ENCODE measurements at places on chromosomes 16 and 17. TPM values are rescaled to one million over a fixed set of nuclear protein-coding genes. Genes with fewer than 3 reads are reported as not detected.

RPL27 gene
- total RNA-seq = 1,798 TPM

KRT36 gene
- total RNA-seq = not detected

TBC1D3G gene
- not detected for total RNA-seq

WFIKKN1 gene
- total RNA-seq = 0.10 TPM

CTRB1 gene
- not detected for total RNA-seq

- DNase-seq = no peak
Observed at GRCh38 chr17:75270966-75271232, at the start of gene MIF4GD. Gene MIF4GD, minus strand, starts transcription at chr17:75271231. Its CDS starts 1,036 bp downstream, at chr17:75270195.

DNA sequence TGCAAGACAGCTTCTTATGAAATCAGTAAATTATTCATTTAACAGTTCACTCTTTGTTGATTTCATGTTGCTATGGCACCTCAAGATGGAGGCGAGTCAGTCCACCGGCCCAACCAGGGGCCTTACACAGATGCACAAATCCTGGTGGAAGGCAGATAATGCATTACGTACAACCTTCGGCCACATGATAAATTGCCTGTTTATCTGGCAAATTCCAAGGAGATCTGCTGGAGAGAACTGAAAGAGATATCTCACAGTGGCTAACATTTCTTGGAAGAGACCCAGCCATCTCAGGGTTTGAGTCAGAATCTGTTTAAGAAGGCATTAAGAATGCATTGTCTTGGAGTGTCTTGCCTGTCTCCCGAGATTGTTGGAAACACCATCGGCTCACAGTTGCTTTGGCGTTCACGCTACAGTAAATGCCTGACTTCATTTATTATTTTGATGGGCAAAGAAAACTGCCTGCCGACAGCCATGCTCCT, 225.6 kb downstream of the MSI2 start:
- peak; percentile 94 for DNase-seq

DNA sequence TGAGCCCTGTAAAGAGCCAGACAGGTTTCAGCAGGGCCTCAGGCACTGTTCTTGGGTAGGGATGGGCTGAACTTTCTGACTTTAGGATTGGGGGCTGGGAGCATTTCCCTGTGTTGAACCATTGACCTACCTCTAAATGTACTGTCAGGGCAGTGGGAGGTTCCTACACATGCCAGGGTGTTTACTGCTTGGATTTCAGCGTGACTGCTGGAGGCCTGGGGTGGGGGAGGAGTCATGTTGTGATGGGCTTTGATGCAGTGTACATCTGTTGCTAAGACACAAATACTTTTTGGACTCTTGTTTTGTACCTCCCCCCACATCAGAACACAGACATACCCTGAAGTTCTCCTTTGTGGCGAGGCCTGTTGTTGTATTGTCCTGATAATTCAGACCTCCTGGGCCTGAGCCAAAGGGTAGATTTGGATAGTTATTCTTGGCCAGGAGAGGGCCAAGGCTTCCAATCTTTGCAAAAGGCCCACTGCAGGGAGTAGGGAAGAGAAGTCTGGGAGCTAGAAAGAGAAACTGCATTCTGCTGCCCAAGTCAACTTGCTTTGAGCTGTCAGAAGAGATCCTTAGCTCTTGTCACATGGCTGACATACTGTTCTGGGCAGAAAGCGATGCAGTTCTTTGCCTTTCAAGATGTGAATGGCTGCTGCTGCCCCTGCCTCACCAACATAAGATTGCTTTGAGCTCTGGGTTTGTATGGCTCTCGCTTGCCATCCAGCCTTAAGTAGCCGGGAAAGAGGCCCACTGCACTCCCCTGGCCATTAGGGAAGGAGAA, 3.7 kb downstream of the NFE2L1 start:
- DNase-seq = peak; percentile 75

DNA sequence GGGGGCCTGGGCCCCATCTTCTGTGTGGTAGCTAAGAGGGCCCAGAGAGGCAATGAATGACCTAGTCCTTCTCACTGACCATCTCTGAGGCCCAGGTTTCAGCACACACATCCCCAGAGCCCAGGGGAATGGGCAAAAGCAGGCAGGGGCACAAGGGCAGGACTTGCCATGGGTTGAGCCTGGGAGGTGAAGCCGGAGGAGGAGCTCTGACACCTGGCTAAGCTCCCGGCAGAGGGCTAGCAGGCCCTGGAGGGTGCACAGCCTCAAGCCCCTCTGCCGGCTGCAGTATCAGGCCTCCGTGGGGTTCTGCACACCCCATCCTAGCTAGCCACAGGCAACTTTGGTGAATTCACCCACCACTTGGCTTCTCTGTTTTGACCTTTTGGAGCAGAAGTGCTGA, 5.3 kb downstream of the SRCIN1 start:
- DNase-seq = no peak

DNA sequence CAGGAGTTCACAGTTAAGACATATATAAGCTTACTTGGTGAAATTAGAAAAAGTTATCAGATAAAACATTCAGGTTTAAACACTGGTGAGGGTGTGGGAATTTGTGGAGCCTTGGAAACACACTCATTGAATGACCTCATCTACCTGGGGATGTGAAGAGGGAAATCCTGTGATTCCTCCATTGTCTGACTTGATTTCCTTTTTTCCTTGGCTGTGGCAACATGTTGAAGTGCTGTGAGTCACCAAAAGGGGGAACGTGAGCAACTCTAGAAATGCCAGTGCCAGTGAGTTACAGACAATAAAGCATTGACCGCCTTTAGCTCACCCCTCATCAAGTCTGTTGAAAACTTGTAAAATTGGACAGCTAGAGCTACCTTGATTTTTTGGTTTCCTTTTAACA, 1.8 kb downstream of the HMOX2 start:
- peak; percentile 34 for DNase-seq

- no peak for DNase-seq
Observed at GRCh38 chr17:79742951-79743476, 12.3 kb downstream of the ENPP7 start.

GRCh38 chr16:10181196-10182162, 749 bp downstream of the GRIN2A start:
- peak; percentile 61 for DNase-seq

- peak; percentile 10 for DNase-seq
Observed at GRCh38 chr17:41868568-41868967, 3.3 kb upstream of the KLHL11 start.

DNA sequence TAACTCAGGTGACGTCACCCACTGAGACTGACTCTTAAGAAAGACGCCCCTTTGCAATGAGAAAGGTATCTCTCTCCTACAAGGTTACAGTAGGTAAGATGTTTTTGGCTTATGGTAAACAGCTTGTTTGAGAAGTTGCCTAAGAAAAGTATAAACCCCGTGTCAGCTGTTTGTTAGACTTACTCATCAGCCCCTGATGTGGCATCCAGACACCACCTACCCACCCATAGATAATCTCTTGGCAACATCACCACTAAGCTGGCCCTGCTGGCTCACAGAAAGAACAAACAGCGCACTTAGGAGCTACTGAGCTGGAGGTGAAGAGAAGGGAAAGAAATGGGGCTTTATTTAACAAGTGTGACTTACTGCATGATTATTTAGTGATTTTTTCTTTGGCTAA, 121.0 kb downstream of the PARN start:
- DNase-seq = peak; percentile 52

DNA sequence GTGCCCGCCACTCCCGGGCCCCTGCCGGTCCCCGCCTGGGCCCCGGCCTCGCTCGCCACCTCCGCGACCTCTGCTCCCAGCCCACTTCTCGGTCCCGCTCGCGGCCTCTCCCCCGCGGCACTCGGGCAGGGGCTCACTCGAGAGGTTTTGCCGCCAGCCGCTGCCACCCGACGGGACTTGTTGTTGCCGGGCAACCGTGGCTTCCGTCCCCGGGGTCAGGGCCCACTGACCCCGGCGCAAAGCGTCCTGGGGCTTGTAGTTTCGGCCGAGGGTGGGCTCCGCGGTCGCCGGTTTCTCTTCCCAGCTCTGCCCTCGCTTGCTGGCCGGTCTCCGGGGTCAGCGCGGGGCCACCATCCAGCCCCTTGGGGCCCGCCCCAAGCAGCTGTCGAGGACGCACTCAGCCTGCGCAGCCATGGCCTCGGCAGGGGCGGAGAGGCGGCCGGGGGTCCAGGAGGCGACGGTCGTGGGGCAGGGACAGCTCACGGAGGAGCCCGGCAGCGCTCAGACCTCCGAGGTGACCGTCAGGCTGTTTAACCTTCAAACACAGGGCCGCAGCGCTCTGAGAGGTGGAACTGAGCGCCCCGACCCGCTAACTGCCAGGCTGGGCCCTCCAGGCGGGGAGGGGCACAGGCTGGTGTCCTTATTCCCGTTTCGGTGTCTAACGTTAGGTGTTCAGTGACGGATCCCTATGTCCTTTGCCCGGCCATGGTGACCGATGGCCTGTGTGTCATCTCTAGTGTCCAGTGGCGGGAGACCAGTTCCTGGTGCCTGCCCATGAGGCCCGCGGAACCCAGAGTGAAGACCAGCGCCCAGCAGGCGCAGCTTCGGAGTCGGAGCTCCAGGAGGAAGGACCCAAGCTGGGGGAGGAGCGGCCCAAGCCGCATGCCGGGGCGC, at the start of the genes C16orf86 and ENKD1:
C16orf86 (plus strand) TSS at position 256 of the 894 bp plus-strand sequence; CDS start at position 413, 157 bp downstream.
ENKD1 (minus strand) TSS at position 192 of the 894 bp plus-strand sequence. CDS start 308 bp downstream, outside the sequence.
- peak; percentile 79 for DNase-seq

DNA sequence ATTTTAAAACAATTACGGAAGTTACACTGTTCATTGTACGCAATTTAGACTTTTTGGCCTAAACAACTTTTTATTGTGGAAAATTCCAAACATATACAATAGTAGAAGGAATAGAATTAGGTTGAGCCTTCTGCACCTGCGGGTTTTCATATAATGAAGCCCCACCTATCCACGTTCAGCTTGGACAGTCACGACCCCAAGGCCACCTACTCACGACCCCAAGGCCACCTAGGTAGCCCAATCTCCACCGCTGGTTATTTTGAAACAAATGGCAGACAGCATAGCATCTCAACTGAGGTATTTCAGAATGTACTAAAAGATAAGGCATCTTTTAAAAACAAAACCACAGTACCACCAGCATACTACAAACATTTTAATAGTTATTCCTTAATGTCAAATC, 631 bp downstream of the NLRC5 start:
- no peak for DNase-seq

- no peak for DNase-seq
Observed at GRCh38 chr16:88435437-88436355, 17.4 kb upstream of the ZFPM1 start.

GRCh38 chr16:89437991-89438390, 52.4 kb downstream of the ANKRD11 start:
- no peak for DNase-seq

- DNase-seq = no peak
Observed at GRCh38 chr16:7382521-7382920, 49.9 kb downstream of the RBFOX1 start.

- peak; percentile 66 for DNase-seq
Observed at GRCh38 chr17:65514541-65514940, 46.9 kb downstream of the AXIN2 start.

- DNase-seq = peak; percentile 79
Observed at GRCh38 chr16:9102379-9102778, 10.9 kb downstream of the HAPSTR1 start.

DNA sequence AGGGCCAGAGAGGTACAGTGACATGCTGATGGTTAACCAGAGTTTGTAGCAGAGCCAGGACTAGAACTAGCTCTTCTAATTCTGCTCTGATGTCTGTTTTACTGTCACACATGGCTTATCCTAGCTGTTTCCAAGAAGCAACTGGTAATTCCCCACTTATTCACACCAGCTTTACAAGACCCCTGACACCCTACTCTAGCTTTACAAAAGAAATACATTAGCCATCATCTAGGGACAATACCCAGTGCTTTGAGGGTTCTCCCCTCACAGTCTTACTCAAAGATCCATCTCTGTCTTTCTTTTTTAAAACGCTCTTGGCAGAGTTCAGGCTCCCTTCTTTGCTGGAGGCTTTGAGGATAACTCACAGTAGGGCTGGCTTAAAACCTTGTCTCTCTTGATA, 197.3 kb upstream of the PMFBP1 start:
- no peak for DNase-seq

DNA sequence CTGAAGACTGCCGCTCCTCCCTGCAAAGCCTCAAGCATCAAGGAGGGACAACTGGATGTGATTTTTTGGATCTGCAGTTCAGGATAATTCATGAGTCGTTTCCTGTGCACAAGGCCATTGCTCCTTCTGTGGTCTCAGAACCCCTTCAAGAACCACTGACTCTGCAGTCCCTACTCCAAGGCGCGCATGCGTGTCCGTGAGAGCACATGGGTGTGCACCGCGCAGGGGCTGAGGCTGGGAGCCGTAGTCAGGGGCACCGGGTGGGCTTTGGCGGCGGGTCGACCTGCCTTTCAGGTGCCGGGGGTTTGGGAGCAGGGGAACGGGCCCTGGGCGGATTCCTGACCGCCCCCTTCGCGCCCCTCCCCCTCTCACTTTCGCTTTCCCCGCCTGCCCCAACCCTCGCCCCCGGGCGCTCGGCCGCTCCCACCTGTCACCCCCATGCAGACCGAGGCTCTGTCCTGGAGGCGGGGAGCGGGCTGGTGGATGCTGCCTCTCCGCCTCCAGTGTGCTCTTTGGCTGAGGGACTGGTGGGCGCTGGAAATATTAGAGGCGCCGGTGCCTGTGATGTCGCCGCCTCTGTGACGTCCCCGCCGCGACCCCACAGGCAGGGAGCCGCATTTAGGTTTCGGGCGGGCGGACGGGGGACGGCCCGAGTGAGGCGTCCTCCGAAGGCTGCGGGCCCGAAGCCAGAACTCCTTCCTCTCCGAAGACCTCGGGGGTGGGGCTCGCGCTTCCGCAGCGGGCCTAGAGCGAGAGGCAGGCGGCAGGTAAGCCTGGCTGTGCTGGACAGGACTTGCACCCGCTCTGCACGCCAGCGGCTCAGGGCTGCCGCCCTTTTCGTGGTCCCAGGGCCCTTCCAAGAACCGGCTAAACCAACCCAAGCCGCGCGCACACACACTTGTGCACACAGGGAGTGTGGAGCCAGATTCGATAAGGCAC, at the start of gene SPATA32:
SPATA32 (minus strand) TSS at position 518 of the 939 bp plus-strand sequence; CDS start at position 440, 78 bp downstream.
- peak; percentile 15 for DNase-seq

DNA sequence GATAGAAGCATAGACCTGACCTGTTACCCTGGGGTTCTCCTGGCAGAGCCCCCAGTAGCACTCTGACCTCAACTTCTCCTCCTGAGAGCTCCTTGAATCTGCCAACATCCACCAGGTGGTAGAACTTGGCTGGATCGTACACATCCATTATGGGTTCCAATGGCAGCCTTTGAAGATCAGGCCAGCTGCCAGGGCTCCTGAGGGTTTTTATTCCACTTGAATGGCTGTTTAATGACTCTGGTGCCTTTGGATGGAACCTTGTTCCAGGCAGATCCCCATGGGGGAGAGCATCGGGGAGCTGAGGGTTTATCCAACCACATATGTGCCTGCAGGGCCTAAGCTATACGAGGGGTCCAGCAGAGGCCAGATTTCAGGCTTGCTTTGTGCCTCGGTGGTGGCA, 47.1 kb upstream of the CLEC19A start:
- no peak for DNase-seq

- peak; percentile 51 for DNase-seq
Observed at GRCh38 chr17:36665417-36665816, 64.0 kb downstream of the MRM1 start.
